ENCODE measurements at places on chromosomes 12 and 14. TPM values are rescaled to one million over a fixed set of nuclear protein-coding genes. Genes with fewer than 3 reads are reported as not detected.

Gene M6PR
- 166 TPM for total RNA-seq

Gene CMA1
- total RNA-seq = not detected

Gene IL26
- total RNA-seq = not detected

Gene NRIP2
- not detected for total RNA-seq

DNA sequence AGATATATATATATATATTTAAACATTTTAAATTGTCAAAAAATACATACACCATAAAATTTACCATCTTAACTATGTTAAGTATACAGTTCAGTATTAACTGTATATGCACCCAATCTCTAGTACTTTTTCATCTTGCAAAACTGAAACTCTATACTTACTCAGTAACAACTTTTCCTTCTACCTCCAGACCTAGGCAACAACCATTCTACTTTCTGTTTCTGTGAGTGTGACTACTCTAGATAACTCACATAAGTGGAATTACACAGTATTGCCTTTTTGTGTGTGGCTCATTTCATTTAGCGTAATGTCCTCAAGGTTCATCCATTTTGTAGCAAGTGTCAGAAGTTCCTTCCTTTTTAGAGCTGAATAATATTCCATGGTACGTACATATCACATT, 8.2 kb downstream of the FAM234B start:
- no peaks in the 10 kb centered on the region for H3K4me1 ChIP-seq
- no peak overlapping the region for H3K4me3 ChIP-seq
- H3K27me3 ChIP-seq = no peaks in the 10 kb centered on the region

- H3K36me3 ChIP-seq = no peaks in the 10 kb centered on the region
- no peak overlapping the region for H3K27ac ChIP-seq
- no peaks in the 10 kb centered on the region for H3K27me3 ChIP-seq
- H3K4me3 ChIP-seq = no peak overlapping the region
Measured at GRCh38 chr12:96495841-96496545, 6.6 kb downstream of the CFAP54 start.

DNA sequence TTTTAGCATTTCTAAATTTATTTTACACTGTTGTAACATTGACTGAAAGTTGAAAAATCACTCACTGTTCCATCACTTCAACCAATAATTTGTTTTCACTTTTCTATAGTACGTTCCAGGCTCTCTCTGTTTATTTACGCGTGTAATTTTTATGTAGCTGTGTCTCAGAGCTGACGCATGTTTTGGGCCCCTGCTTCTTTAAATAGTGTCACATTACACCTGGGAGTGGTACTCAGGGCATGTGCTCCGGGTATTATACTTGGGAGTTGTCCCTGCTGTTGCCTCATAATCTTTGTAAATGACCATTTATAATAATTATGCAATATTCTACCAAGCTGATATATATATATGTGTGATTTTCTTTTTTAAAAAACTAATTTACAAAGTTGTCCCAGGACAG, 132.8 kb upstream of the CPM start:
- no peak overlapping the region for H3K27ac ChIP-seq
- no peak overlapping the region for H3K4me3 ChIP-seq
- no peak for DNase-seq
- no peaks in the 10 kb centered on the region for H3K27me3 ChIP-seq

Measured in astrocyte (in vitro differentiated cells and primary cell).